ENCODE measurements at places on chromosomes 11 and 22.

DNA sequence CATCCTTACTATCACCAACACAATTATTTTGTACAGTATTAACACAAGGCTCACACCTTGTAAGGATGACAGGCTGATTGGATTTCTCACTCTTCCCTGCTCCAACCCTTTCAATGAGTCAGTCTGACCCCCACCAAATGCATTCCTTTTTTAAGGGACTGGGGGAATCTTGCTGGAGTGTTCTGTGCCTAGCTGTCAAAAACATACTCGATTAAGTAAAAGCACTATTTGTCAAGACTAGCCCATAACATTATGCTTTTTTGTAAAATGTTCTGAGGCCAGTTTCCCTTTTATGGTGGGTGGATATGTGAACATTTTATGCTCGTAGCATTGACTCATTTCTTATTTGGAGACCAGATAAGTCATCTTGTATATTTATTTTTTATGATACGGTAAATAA, 87.2 kb downstream of the PDHX start:
- DNase-seq = no peak

GRCh38 chr11:123129920-123130319, 65.1 kb downstream of the CLMP start:
- no peak for DNase-seq

- peak; percentile 67 for DNase-seq
These were observed 82.8 kb downstream of the FLI1 start for GRCh38 chr11:128776424-128777284.

- no peak for DNase-seq
These were observed 7.1 kb upstream of the BACE1-AS start for GRCh38 chr11:117284053-117284452.

DNA sequence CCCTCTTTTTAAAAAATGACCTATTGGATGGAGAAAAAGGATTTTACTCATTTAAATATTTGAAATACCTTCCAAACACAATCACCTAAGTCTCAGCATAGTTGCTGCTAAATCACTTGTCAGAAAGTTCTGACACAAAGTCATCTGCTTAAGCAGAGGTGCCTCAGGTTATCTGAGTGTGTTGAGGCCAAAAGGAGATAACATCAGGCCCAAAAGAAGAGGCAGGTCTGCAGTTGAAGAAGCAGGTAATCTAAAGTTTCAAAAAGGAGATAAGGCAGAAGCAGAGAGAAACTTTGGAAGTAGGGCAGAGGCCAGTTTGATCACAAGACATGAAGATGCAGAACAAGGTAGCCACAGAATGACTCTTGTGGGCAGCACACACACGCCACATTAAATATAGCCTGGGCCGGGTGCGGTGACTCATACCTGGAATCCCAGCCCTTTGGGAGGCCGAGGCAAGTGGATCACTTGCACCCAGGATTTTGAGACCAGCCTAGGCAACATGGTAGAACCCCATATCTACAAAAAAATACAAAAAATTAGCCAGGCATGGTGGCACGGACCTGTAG, 175.7 kb upstream of the API5 start:
- no peak for DNase-seq

- no peak for DNase-seq
These were observed 127.9 kb upstream of the CEP126 start for GRCh38 chr11:101786916-101787315.

DNA sequence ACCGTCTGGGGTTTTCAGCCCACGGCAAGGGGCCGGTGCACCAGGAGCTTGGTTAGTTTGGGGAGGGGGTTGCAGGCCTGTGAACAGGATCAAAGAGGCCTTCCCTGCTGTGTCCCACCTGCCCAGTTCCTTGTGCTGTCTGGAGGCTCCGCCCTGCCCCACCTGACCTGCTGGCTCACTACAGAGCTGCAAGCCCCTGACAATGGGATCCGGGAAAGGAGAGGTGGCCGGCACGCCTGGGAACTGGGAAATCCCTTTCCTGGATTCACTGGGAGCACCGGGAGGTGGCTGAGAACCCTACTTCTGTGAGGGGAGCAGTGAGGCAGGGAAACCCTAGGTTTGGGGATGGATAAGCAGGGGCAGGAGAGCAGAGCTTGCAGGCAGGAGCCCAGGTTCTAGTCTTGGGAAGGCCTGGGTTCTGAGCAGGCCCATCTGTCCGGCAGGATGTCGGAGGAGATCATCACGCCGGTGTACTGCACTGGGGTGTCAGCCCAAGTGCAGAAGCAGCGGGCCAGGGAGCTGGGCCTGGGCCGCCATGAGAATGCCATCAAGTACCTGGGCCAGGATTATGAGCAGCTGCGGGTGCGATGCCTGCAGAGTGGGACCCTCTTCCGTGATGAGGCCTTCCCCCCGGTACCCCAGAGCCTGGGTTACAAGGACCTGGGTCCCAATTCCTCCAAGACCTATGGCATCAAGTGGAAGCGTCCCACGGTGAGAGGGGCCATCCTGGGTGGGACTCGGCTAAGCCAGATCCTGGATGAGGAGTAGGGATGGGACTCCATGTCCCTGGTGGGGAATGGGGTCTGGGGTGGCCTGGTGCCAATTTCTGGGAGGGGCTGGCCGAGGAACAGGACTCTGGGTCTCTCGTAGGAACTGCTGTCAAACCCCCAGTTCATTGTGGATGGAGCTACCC, 786 bp downstream of the CAPN1 start:
- no peak for DNase-seq

DNA sequence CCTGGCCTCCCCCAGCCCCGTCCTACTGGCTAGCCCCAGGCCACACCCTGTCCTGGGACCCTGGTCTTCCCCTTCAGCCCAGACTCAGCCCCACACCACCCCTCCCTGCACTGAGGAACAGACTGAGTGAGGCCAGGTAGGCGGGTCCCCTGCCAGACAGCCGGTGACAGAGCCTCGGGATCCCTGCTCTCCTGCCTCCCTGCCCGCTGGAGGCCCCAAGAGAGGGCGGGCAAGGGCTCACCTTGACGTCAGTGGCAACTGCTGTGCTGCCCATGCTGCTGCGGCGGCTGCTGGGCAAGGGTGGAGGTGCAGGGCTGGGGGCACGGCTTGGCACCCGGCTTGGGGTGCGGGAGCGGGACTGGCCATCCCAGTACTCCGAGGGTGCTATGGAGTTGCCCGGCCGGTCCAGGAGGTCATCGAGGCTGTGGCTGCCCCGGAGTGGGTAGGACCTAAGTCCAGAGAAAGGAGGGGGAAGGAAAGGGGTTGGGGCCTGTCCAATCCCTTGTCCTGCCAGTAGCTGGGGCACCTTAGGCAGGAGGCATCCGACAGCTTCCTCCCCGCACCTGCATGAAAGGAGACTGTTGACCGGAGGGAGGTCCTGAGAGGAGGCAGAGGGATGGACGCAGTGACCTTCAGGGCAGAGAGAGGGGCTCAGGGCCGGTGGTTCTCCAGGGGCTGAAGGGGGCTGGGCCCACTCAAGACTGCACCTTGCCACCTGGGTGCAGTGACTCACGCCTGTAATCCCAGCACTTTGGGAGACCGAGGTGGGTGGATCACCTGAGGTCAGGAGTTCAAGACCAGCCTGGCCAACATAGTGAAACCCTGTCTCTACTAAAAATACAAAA, 2.2 kb upstream of the SLC16A8 start:
- no peak for DNase-seq

GRCh38 chr11:10975287-10975721, 117.5 kb upstream of the ZBED5 start:
- DNase-seq = no peak

DNA sequence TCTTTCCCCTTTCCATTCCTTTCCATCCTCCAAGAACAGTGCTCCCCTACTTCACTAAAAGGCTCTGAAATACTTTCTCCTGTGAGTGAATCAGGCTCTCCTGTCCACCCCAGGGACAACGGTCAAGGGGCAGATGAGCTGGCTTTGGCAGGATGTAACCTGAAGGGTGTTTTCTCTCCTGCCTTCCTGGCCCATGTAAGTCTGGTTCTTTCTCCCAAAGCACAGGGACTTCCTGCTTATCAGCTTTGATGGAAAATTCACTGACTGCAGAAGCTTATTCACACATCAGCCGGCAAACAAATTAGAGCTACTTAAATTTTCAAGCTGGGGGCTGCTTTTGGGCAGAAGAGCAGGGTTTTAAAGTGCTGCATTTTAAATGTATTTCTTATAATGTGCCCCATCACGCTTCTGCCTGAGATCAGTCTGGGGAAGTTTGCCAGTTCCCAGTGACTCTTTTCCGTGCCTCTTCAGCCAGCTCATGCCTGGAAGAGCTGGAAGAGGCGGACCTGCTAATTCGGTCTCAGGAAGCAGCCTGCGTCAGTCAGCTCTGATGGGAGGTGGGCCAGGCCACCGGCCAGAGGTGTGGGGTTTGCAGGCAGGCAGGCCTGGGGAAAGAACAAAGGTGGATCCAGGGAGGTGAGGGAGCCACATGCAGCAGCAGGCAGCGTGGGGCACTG, 140.4 kb upstream of the TBCEL start:
- DNase-seq = no peak

DNA sequence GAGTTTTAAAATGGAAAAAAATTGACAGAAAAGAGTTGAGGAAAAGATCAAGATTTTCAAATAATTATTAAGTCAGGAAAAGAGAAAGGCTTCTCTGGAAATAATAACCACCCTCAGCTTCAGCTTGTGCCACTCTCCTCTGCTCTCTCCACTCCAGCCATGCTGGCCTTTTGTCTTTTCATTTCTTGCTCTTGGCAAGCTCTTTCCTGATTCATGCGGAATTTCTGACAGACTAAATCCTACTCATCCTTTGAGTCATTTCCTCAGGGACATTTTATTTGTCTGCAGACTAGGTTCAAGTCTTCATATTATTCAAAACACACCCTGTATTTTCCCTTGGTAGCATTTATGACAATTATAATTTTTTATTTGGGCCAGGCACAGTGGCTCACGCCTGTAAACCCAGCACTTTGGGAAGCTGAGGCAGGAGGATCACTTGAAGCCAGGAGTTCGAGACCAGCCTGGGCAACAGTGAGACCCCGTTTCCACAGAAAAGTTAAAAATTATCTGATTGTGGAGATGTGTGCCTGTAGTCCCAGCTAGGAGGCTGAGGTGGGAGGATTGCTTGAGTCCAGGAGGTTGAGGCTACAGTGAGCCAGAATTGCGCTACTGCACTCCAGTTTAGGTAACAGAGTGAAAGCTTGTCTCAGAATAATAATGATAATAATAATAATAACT, 7.8 kb upstream of the P4HA3 start:
- no peak for DNase-seq

GRCh38 chr11:48106166-48106565, 110.4 kb upstream of the OR4B1 start:
- no peak for DNase-seq

DNA sequence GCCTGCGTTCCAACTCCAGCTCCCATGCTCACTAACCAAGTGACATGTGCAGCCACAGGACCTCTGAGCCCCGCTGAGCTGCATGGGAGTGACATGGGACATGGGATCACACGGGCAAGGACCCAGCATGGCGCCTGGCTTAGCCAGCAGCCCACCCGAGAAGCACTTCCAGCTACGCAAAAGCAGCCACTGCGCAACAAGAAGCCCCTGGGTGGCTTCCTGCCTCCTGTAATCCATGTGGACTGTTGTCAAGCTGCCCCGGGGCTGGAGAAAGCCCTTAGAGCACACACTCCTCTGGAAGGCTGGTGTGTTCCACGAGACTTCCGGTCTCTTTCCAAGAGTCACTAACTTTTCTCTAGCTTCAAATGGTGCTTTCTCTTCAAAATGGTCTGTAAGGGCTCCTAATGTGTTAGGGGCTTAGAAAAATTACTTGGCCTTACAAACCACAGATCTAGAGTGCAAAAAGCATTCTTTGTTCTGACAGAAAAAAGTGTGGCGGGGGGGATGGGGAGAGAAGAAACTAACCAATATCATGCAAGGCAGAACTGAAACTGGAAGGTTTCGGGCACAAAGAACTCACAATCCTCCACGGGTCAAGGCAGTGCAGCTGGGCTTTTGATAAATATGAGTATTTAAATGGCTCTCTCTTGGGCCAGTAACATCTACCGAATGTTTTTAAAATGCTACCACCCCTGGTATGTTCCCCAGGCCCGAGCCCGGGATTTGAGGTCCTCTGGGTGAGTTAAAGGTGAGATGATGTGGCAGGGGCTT, 5.5 kb downstream of the C11orf24 start:
- DNase-seq = no peak

GRCh38 chr11:83671289-83671688, 385.1 kb upstream of the CCDC90B start:
- no peak for DNase-seq

DNA sequence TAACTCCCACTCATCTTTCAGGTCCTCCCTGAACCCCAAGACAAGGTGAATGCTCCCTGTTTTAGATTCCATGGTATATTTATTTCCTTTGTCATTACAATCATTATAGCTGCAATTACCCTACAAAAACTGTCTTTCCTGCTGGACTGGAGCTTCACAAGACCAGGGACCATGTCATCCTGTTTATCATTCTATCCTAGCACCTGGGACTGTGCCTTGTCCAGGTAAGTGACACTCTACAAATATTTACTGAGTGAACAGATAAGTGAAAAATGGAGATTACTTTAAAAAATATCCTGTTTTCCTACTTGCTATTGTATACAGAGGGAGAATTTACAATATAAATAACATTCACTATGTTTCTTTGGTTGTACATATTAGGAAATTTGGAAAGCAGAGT, 22.5 kb upstream of the ELF5 start:
- no peak for DNase-seq

- DNase-seq = no peak
These were observed 151.5 kb upstream of the LMO1 start for GRCh38 chr11:8415195-8415594.

DNA sequence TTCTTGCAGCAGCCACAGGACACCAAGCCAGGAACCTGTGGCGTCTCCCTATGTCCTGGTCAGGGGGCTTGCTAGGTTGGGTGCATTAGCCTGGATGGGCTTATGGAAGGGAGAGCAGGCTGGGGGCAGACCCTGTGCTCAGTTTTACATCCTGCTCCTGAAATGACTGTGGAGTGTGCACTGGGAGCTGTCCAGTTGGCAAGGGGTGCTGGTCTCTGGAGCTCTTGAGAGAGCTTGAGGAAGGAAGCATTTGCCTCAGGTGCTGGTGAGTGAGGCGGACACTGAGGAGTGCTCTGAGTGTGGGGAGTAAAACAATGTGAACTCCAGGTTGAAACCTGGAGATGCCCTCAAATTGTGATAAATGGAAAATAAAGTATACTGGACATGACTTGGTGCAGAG, 3.4 kb downstream of the SCGB1D4 start:
- DNase-seq = no peak

DNA sequence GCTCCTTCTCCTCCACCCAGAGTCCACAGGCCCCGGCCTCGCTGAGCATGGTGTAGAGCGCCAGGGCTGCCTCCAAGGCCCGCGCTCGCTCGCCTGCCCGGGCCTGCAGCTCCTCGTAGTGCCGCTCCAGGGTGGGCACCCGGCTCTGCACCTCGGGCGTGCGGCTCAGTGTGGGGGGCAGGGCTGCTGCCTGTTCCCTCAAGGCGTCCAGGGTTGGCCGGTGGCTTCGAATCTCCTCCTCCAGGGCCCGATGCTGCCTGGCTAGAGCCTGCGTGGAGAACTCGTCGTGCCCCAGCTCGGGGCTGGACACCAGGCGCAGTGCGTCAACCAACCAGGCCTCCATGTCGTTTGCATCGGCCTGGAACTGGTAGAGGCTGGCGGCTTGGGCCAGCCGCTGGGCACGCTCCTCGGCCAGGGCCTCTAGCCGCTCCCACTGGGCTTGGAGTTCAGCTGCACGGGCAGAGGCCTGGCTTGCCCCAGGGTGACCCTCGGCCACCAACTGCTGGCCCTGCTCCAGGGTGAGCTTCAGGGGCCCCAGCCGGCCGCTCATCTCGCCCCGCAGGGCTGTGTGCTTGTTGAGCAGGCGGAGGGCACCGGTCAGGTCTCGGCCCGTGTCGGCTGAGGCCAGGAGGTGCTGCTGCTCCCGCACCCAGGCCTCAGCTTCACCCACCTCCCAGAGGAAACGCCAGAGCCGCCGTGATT, 24.2 kb downstream of the SPTBN2 start:
- DNase-seq = no peak

Data from CD4-positive, alpha-beta T cell treated with Interleukin-2 at 100 ng/mL for 4 hours (primary cell).